Stomach (tissue), 19 donors: ENCODE measurements at places on chromosomes 6 and 20.

DNA sequence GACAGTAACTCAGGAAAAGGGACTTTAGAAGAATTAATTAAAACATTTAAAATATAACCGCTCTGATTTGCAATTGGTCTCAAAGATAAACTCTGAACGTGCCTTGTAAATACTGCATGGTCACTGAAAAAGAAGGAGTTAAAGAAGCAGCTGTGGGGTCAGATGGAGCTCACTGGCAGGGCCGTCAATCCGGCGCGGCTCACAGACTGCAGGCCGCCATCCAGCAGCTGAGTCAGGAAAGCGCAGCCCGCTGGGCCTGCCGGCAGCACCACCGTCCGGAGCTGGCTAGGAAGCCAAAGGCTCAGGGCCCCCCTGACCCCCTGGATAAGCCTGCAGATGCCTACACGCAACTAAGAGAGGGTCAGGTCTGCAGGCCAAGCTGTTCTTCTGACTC, 54.2 kb upstream of the FRMD1 start:
- H3K36me3 ChIP-seq, result no peaks in the 10 kb centered on the region
- DNase-seq, result peak; percentile 67
- H3K27me3 ChIP-seq, result no peaks in the 10 kb centered on the region
- H3K4me3 ChIP-seq, result peak overlapping the region; percentile 9
- H3K27ac ChIP-seq, result no peak overlapping the region
- peaks cover 17% of the 10 kb centered on the region for H3K4me1 ChIP-seq

DNA sequence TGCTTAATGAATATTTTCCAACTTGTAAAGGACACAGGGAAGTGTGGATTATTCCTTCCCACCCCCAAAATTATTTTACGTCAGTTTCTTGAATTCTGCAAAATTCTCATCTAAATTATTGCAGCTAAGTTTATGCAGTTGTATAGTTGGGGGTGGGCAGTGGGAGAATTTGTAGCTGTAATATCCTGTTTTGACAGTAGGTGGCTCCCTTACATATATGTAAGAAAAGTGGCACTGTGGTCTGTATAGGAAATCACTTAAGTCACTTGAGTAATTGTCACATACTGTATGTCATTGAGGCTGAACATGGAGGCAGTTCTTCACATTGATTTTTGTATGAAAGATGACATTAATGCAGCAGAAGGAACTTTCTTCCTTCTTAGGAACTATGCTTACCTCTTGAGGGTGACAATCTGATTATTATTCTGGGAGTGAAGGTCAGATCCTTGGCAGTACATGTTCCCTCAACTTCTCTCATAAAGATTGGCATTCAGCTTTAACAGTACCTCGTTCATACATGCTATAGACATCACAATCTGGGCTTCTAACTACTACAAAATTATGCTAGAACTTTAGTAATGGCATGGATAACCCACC, 14.6 kb upstream of the CFAP206 start:
- DNase-seq, result no peak
- no peak overlapping the region for H3K4me3 ChIP-seq
- H3K4me1 ChIP-seq, result no peaks in the 10 kb centered on the region
- H3K27ac ChIP-seq, result no peak overlapping the region
- H3K36me3 ChIP-seq, result no peaks in the 10 kb centered on the region

DNA sequence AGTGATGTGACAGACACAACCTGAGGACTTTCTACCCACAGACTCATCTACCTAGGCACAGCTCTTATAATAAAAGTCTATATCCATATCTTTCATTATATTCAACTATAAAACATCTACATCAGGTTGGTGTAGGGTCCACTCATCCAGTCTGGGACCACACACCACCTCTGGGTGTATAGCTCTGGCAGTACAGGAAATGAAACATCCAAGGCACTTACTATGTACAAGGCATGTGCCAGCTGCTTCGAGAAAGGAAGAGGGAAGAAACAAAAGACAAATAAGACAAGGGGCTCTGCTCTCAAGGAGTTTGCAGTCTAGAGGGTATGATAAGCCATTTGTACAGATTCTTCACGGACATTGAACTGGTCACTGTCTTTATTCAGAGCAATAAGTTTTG, 18.6 kb downstream of the KIF13A start:
- no peaks in the 10 kb centered on the region for H3K36me3 ChIP-seq
- DNase-seq, result no peak
- H3K4me3 ChIP-seq, result no peak overlapping the region
- H3K4me1 ChIP-seq, result peaks cover 68% of the 10 kb centered on the region

GRCh38 chr6:18681832-18682503, 294.8 kb downstream of the RNF144B start:
- H3K36me3 ChIP-seq, result no peaks in the 10 kb centered on the region
- H3K27me3 ChIP-seq, result no peaks in the 10 kb centered on the region
- no peak overlapping the region for H3K4me3 ChIP-seq
- no peak overlapping the region for H3K27ac ChIP-seq
- DNase-seq, result no peak
